ENCODE measurements at places on chromosomes 2 and 18.
A peak's percentile ranks its signal among the peaks of the same experiment; 100 is the strongest.

- no peak overlapping the region for H3K4me3 ChIP-seq
- peaks cover 8% of the 10 kb centered on the region for H3K27me3 ChIP-seq
- no peak overlapping the region for H3K27ac ChIP-seq
- H3K4me1 ChIP-seq, result no peaks in the 10 kb centered on the region
Measured at GRCh38 chr2:69102041-69102593, 89.1 kb downstream of the ANTXR1 start.

DNA sequence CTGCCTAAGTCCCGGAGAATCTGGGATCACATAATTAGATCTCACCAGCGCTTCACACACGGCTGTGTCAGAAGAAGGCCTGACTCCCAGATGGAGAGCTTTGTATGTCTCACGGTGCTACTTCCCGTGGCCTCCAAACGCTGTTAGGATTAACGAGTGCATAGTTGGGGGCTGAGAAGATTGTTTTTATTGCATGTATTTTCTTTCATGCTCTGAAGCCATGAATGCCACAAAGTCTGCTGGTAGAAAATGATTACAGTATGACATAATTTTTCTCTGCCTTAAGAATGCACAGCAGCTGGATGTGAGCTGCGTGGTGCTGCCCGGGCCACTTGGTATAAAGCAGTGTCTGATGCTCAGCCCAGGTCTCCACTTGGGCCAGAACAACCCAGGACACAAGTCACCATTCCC is 166.5 kb downstream of the SEPTIN10 start:
- H3K4me1 ChIP-seq, result peaks cover 4% of the 10 kb centered on the region
- H3K27ac ChIP-seq, result no peak overlapping the region
- no peaks in the 10 kb centered on the region for H3K36me3 ChIP-seq

GRCh38 chr2:25279091-25279651 is 62.6 kb downstream of the DNMT3A start:
- H3K27me3 ChIP-seq, result no peaks in the 10 kb centered on the region
- peak; percentile 54 for DNase-seq
- peak overlapping the region; percentile 34 for H3K4me3 ChIP-seq
- peaks cover 68% of the 10 kb centered on the region for H3K4me1 ChIP-seq
- H3K36me3 ChIP-seq, result peaks cover 55% of the 10 kb centered on the region
- H3K27ac ChIP-seq, result peak overlapping the region; percentile 96

DNA sequence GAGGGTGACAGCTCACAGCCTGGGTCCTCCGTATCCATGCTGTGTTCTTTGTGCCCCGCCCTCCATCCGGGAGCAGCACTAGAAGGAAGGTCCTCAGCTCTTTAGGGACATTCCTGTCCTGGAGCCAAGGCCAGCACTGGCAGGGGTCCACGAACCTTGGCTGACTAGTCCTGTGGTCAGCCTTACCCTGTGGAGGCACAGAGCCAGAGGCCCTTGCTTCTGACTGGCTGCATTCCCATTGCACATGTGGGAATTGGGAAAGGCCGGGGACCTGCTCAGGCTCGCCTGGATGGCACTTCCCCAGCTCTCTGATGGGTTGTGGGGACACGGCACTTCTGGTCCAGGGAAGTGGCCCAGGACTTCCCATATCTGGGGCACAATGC is 24.9 kb upstream of the RHOB start:
- H3K27me3 ChIP-seq, result peaks cover 9% of the 10 kb centered on the region
- no peaks in the 10 kb centered on the region for H3K36me3 ChIP-seq
- no peak for DNase-seq
- peaks cover 19% of the 10 kb centered on the region for H3K4me1 ChIP-seq
- H3K4me3 ChIP-seq, result no peak overlapping the region
- H3K27ac ChIP-seq, result no peak overlapping the region

- no peak for DNase-seq
- H3K27ac ChIP-seq, result no peak overlapping the region
- no peaks in the 10 kb centered on the region for H3K36me3 ChIP-seq
- no peak overlapping the region for H3K4me3 ChIP-seq
Measured at GRCh38 chr18:44857081-44857480, 176.4 kb downstream of the SETBP1 start.

- no peak overlapping the region for H3K4me3 ChIP-seq
- H3K27ac ChIP-seq, result peak overlapping the region; percentile 62
- peaks cover 37% of the 10 kb centered on the region for H3K4me1 ChIP-seq
- H3K36me3 ChIP-seq, result peaks cover 88% of the 10 kb centered on the region
Measured at GRCh38 chr2:224881846-224882245, 160.4 kb downstream of the DOCK10 start.

GRCh38 chr2:148161909-148162435 is 141.1 kb downstream of the MBD5 start:
- no peaks in the 10 kb centered on the region for H3K27me3 ChIP-seq
- H3K27ac ChIP-seq, result no peak overlapping the region

DNA sequence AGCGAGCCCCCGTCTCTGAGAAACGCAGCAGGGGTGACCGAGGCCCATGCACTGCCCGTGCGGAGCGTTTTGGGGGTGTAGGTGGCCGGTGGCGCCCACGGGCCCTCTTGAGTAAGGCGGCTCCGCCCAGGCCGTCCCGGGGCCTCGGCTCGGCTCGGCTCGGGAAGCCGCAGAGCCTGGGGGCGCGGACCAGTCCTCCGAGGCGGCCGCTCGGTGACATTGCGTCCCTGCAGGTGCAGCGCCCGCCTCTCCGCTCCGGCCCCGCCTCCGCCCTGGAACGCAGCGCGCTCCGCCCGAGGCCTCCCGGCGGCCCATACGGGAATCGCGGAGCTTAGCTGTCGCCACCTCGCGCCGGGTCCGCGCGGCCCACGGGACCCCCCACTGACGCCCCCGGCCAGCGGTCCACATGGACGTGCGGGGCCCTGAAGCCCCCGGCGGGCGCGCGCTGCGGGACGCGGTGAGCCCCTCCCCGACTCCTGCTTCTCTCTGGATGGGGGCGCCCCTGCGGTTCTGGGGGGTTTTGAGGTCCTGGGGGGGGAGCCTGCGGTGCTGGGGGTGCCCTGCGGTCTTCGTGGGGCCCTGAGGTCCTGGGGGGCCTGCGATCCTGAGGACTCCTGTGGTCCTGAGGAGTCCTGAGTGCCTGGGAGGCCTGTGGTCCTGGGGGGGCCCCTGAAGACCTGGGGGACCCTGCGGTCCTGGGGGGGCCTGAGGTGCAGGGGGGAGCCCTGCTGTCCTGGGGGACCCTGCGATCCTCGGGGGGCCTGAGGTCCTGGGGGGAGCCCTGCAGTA is at the start of gene HSBP1L1:
Gene HSBP1L1, plus strand, starts transcription at position 314 of the 789 bp plus-strand sequence. Its CDS starts 93 bp downstream, at position 407.
- peak; percentile 63 for DNase-seq
- H3K4me3 ChIP-seq, result peak within 1 kb of the TSS; percentile 55
- peaks cover 7% of the 10 kb centered on the region for H3K36me3 ChIP-seq
- peaks cover 6% of the 10 kb centered on the region for H3K27me3 ChIP-seq
- H3K27ac ChIP-seq, result no peak within 1 kb of the TSS
- peaks cover 36% of the 10 kb centered on the region for H3K4me1 ChIP-seq

- H3K36me3 ChIP-seq, result peaks cover 77% of the 10 kb centered on the region
- peak; percentile 78 for DNase-seq
- H3K4me3 ChIP-seq, result peak overlapping the region; percentile 65
Measured at GRCh38 chr2:98664323-98664722, 55.9 kb downstream of the UNC50 start.

All from activated CD8-positive, alpha-beta T cell treated with anti-CD3 and anti-CD28 coated beads, Interleukin-2, amount 10 ng/mL, durations not matched to agents 7 days and 5 days (primary cell).